WERI-Rb-1 (cell line): ENCODE measurements at places on chromosomes 2 and 18.

DNA sequence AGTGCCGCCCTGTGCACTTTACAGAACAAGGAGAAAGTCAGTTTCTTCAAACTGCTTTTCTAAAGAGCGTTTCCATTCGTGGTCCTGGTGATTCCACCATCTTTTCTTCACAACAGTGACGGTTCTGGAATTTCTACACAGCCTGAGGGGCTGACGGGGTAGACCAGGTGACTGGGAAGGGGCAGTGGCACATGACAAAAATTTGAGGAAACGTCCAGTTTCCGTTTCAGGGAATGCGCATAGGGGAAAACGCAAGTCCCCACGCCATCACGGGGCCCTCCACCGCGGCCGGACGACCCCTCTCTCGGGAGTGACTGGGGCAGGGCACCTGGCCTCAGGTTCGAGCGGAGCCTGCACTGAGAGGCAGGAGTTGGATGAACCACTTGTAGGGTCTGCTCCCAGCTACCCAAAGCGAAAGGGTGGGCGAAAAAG, 980 bp upstream of the SPTBN1 start:
- no peak for DNase-seq

GRCh38 chr2:29005331-29005730, 24.2 kb downstream of the TOGARAM2 start:
- no peak for DNase-seq

- DNase-seq: no peak
Measured at GRCh38 chr2:47005687-47006086, 90.1 kb upstream of the MCFD2 start.

- DNase-seq: no peak
Measured at GRCh38 chr2:187017438-187017837, 168.5 kb upstream of the ZSWIM2 start.

DNA sequence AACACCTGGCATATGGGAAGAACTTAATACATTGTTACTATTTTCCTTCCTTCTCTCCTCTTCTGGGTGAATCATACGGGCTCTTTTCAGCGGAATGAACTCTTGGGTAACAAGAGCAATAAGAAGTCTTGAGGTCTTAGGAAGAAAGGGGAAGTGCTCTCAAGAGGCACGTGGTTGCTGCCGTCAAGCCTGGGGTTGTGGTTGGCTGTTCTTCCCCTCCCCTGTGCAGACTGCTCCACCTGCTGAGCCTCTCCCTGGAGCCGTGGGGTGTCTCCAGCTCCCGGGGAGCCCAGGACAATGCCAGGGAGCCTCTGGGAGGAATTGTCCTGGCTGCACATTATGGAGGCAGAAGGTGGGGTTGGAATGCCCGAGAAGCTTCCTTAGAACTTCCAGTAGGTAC, 19.4 kb downstream of the TOGARAM2 start:
- no peak for DNase-seq

DNA sequence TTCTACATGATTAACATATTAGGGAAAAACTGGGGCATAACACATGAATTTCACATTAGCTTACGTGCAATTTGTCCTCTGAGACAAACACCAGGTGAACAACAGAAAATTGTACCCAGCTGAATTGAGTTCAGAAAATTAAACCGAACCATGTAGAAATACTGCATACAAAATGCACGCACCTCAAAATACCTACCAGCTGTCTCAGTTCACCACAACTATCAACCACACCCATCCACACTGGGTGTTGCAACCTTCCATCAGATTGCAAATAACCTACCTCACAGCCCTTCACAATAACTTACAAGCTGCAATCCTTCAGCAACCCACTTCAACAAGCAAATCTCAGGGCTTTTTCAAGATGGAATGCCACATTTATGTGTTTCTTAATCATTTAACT, 55.9 kb downstream of the UNC50 start:
- DNase-seq: no peak

- no peak for DNase-seq
Measured at GRCh38 chr2:204722691-204723090, 177.4 kb downstream of the PARD3B start.

GRCh38 chr2:4556135-4556896, 852.9 kb downstream of the DCDC2C start:
- DNase-seq: no peak

GRCh38 chr18:21203126-21203525, 38.9 kb upstream of the GREB1L start:
- DNase-seq: no peak

- no peak for DNase-seq
Measured at GRCh38 chr18:59898093-59898492, 1.7 kb upstream of the PMAIP1 start.

DNA sequence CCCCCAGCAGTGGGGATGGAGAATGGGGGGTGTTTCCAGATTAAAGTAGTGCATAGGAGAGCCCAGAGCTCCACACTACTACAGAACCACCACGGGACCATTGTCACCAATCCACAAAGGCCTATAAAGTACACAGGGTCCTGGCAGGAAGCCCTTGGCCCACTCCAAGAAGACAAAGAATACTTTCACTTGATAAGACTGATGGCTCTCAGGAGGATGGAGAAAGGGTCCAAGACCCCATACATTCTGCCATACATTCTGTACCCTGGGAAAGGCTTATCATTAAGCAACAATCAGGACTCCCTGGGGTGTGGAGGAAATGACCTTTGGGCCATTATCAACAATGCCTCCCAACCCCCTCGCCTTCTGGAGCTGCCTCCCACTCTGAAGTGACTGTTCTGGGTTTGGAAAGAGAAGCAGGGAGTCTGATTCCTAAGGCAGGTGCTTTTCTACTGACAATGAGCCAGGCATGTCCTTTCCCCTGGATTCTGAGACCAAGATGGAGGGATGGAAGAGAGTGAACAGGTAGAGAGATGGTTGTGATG, 85.4 kb downstream of the XDH start:
- no peak for DNase-seq
